ENCODE measurements at places on chromosomes 3 and 15. TPM values are rescaled to one million over a fixed set of nuclear protein-coding genes. Genes with fewer than 3 reads are reported as not detected.

The TERC gene
- total RNA-seq = 57.6 TPM

The DPPA2 gene
- total RNA-seq = not detected

The CLDN18 gene
- total RNA-seq = not detected

The AP3B2 gene
- 104 TPM for total RNA-seq

The C3orf49 gene
- not detected for total RNA-seq

The HTR3E gene
- not detected for total RNA-seq

The QARS1 gene
- total RNA-seq = 170 TPM

The ACTC1 gene
- under 0.01 TPM for total RNA-seq

The VWA5B2 gene
- total RNA-seq = 0.63 TPM

The C3orf70 gene
- total RNA-seq = 26.3 TPM

The NOX5 gene
- 0.63 TPM for total RNA-seq

The CCR9 gene
- not detected for total RNA-seq

The SHF gene
- 72.0 TPM for total RNA-seq

The UROC1 gene
- total RNA-seq = not detected

The NAALADL2 gene
- 15.7 TPM for total RNA-seq

The TEX55 gene
- not detected for total RNA-seq

The ADAMTS17 gene
- total RNA-seq = 8.5 TPM

The LYZL4 gene
- total RNA-seq = not detected

The PGBD4 gene
- total RNA-seq = 4.7 TPM

The SLC30A4 gene
- total RNA-seq = 22.2 TPM

The NRROS gene
- total RNA-seq = 1.6 TPM

The SCG3 gene
- 52.9 TPM for total RNA-seq

The EFCC1 gene
- 0.94 TPM for total RNA-seq

The LMAN1L gene
- total RNA-seq = not detected

The NECTIN3 gene
- total RNA-seq = 119 TPM

The RBP2 gene
- total RNA-seq = not detected

The IP6K2 gene
- 147 TPM for total RNA-seq

The TYRO3 gene
- 23.5 TPM for total RNA-seq

The PCNP gene
- 102 TPM for total RNA-seq

The GNAT1 gene
- total RNA-seq = not detected

The COL8A1 gene
- 0.31 TPM for total RNA-seq

The GPR149 gene
- 1.9 TPM for total RNA-seq

The ASB14 gene
- not detected for total RNA-seq

The HESX1 gene
- not detected for total RNA-seq

The IMPG2 gene
- 2.8 TPM for total RNA-seq

The FETUB gene
- total RNA-seq = not detected

The MOBP gene
- total RNA-seq = 0.63 TPM

The SMCO1 gene
- not detected for total RNA-seq

All from parietal lobe (tissue), 2 donors.